Type B pancreatic cell (in vitro differentiated cells): ENCODE measurements at places on chromosomes 5 and 9. TPM values are rescaled to one million over a fixed set of nuclear protein-coding genes. Genes with fewer than 3 reads are reported as not detected.

Gene PPP3R2
- 0.07 and 0.22 TPM in 2 replicates for total RNA-seq

- no peak for DNase-seq
- H3K4me1 ChIP-seq: no peaks in the 10 kb centered on the region
- no peaks in the 10 kb centered on the region for H3K27me3 ChIP-seq
- no peak overlapping the region for H3K4me3 ChIP-seq
These were observed 484.9 kb downstream of the TMEM38B start for GRCh38 chr9:106179191-106179590.

Gene RNF38
- total RNA-seq: 34.7 and 39.9 TPM in 2 replicates

Gene IFNB1
- total RNA-seq: not detected in 2 replicates

Gene GADD45G
- 10.9 and 12.2 TPM in 2 replicates for total RNA-seq

Gene PCDHA10
- total RNA-seq: 9.9 and 20.3 TPM in 2 replicates

DNA sequence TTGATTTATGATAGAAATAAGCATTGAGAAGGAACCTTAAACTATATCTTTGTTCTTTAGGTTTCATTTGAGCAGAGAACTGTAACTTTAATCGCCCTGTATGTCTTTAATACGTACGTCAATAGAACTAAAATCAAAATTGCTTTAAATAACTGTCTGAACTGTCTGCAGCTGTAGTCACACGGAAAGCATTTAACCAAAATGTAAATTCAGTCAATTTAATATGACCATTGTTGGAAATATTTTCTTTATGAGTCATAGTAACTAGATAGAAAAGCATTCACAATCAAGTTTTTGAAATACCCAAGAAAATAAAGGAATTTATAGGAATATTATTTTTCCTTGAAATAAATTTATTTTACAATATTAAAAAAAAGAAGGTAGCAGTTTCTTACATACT lies 157.1 kb upstream of the CDH6 start:
- no peak overlapping the region for H3K4me3 ChIP-seq
- no peaks in the 10 kb centered on the region for H3K27me3 ChIP-seq
- DNase-seq: no peak
- H3K4me1 ChIP-seq: no peaks in the 10 kb centered on the region

- H3K27ac ChIP-seq: no peak overlapping the region
- DNase-seq: no peak
- H3K4me3 ChIP-seq: no peak overlapping the region
- peaks cover 54% of the 10 kb centered on the region for H3K27me3 ChIP-seq
- H3K4me1 ChIP-seq: peaks cover 8% of the 10 kb centered on the region
These were observed 75.4 kb upstream of the ARAP3 start for GRCh38 chr5:141757402-141757801.

Gene FGF1
- total RNA-seq: 0.12 and 2.7 TPM in 2 replicates

Gene TTC23L
- total RNA-seq: 1.8 and 2.1 TPM in 2 replicates

DNA sequence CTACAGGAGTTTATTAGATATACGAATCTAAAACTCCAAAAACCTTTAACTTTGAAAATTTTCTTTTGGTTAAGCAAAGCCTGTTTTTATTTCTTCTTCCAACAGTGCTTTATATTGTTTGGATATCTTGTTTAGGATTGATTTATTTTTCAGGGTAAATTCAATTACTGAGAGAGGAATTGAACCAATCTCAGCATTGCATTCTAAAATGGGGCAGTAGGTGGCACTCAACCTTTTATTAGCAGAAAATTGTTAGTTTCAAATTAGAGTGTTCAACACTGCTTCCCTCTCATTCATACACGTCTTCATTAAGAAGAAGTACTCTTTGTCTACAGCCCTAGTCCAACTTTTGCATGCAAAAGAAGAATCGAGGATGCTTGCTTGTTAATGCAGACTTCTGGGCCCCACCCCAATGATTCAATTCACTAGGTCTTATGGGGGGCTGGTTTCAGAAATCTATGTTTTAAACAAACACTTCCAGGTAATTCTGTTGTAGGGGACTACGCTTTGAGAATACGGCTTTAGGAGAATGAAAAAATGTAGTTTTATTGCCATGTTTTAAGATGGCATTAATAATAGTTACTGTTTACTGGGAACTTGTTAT lies 26.6 kb downstream of the MRPL22 start:
- no peaks in the 10 kb centered on the region for H3K27me3 ChIP-seq
- peaks cover 10% of the 10 kb centered on the region for H3K36me3 ChIP-seq
- no peaks in the 10 kb centered on the region for H3K4me1 ChIP-seq
- no peak overlapping the region for H3K27ac ChIP-seq
- DNase-seq: no peak

DNA sequence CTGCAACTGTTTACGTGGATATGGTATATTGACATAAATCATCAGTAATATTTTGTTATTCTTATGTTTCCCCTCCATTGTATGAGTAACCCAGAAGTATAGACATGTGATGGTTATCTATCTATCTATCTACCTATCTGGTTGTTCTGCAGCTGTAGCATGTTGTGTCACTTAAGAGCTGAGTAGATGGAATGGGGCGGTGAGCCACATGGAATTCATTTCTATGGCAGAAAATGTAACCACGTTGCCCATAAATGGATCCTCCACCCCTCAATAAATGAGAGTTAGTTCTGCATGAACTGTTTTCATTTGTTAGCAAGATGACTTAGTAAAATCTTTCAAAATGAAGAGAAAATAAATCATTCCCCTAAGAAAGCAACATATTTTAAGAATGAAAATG lies 553.2 kb downstream of the MAT2B start:
- H3K4me1 ChIP-seq: no peaks in the 10 kb centered on the region
- H3K4me3 ChIP-seq: no peak overlapping the region
- no peaks in the 10 kb centered on the region for H3K27me3 ChIP-seq
- DNase-seq: no peak
- no peak overlapping the region for H3K27ac ChIP-seq
- H3K36me3 ChIP-seq: no peaks in the 10 kb centered on the region

Gene SHROOM1
- total RNA-seq: 7.2 and 7.6 TPM in 2 replicates
